ENCODE measurements at places on chromosomes 2 and 18.
A peak's percentile ranks its signal among the peaks of the same experiment; 100 is the strongest.

- peak; percentile 27 for DNase-seq
Measured at GRCh38 chr2:207467716-207468347, 61.9 kb upstream of the CREB1 start.

- peak; percentile 98 for DNase-seq
Measured at GRCh38 chr2:99180755-99181623, at the start of the genes MITD1 and MRPL30. Gene MITD1, minus strand, starts transcription at chr2:99181058. Its CDS starts 77 bp downstream, at chr2:99180981. Gene MRPL30, plus strand, starts transcription at chr2:99181184. Its CDS starts 5,020 bp downstream, at chr2:99186204.

- DNase-seq: peak; percentile 5
Measured at GRCh38 chr2:129061069-129061768, 742.6 kb upstream of the HS6ST1 start.

DNA sequence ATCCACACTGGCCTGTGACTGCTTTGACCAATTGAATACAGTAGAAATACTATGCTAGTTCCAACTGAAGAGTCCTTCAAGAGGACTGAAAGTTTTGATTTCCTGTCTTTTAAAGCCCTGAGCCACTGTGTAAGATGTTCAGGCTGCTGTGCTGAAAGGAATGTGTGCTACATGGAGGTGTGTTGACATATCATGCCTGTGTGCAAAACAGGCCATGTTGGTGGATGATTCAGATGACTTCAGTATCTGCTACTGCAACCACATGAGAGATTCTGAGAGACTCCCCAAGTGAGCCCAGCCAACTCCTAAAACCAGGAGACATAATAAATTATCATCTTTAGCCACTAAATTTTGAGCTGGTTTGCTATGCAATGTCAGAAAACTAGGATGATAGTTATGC is 662.9 kb downstream of the ZEB2 start:
- DNase-seq: no peak

GRCh38 chr2:128214251-128214650 is 104.4 kb downstream of the HS6ST1 start:
- DNase-seq: no peak

- no peak for DNase-seq
Measured at GRCh38 chr18:63320975-63321265, 1.4 kb upstream of the BCL2 start.
